Fibroblast of skin of scalp (primary cell): ENCODE measurements at places on chromosomes 5 and 9.

- no peak for DNase-seq
Observed at GRCh38 chr5:94191604-94192003, 426.8 kb downstream of the KIAA0825 start.

GRCh38 chr5:9025942-9026341 lies 519.9 kb downstream of the SEMA5A start:
- DNase-seq, result no peak

DNA sequence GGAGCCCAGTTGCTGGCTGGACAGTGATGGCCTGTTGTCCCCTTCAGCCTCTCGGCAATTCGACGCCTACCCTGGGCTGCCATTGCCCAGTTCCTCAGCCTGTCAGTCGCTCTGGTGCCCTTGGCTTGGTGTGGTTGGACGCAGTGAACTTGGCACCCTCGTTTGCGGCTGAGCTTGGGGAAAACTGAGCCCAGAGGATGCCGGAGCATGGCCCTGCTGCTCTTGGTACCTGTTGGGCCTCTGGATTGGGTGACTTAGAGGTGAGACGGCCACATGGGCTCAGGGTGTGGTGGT lies 16.5 kb downstream of the WNK2 start:
- no peak for DNase-seq

- DNase-seq, result no peak
Observed at GRCh38 chr9:121292051-121292450, 24.1 kb downstream of the GSN start.

DNA sequence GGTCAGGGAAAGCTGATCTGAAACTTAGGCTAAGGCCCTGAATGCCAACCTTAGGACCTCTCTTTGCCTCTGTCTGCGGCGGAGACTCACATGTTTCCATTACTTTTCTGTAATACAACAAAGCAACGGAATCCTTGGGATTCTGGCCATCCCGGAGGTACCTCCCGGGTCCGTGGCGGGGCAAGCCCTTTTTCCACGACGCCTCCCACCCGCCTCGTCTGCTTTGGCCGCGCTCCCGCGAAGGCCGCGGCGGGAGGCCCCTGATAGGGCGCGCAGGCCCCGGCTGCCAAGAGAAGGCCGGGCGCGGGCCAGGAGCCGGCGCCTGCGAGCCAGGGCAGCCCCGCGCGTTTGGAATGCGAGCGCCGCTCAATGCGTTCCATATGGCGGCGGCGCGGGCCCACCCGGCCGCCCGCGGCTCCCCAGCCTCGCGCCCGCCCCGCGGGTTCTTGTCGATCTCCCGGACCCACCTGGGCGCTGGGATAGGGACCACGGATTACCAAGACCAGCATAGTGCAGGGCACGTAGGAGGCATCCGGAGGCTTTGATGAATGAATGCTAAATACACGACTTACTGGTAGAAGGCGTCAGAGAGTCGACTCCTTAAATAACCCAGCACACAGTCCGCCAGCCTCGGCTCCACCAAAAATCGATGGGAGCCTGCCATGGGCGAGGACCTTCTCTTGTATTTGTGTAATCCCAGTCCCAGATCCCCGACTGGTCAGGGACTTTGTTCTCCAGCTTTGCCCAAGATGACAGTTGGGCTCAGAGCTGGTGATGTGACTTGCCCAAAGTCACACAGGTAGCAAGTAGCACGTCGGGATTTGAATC lies 17.5 kb upstream of the PHF19 start:
- DNase-seq, result peak; percentile 40
